ENCODE measurements at places on chromosomes 6 and 20.

- no peak for DNase-seq
Observed at GRCh38 chr6:28876710-28877109, 47.1 kb downstream of the TRIM27 start.

- DNase-seq: peak; percentile 83
Observed at GRCh38 chr6:5457983-5458683, 196.8 kb downstream of the FARS2 start.

DNA sequence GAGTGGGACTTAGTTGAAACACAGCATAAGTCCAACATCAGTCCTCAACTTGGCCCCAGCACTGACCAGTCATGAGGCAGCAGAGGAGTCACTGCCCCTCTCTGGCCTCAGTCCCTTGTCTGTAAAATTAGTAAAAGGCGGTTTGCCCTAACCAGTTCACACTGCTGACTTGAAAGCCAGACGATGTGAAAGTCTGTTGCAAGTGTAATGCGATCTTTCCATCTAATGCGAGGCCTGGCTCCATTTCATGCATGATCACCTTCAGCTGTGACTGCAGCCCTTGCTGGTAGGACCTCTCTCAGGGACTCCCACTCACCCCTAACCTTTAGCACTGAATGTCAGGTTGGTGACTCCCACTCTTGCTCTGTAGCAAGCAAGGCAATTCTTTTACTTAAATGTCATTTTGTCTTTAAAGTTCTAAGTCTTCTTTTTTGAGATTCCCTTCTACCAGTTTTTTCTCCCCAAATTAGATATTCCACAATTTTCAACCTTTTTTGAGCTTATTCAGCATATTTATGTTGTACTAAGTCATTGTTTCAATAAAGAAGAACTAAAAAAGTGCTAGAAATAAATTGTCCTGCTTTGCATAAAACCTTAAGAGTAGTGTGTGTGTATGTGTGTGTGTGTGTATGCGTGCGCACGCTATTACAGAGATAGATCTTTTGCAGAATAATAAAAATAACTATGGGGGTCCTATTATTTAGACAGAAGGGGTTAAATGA lies 245.5 kb downstream of the PACRG start:
- DNase-seq: peak; percentile 28

DNA sequence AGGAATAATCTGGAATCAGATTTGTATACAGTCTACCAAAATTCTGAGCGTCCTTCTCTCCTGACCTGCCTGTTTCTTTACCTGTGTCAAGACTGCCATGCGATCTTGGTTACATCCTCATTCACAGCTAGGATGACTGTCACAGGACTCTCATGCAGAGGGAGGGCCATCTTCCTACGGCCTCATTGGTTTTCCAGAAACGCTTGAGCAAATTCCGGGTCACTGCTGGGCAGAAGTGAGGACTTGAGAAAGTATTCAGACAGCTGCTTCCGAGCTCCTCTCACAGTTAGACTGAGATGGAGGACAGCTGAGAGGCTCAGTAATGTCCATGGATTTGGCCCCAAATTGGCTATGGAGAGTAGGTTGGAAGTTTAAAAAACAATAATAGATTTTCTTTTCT lies 94.2 kb downstream of the TFAP2C start:
- DNase-seq: no peak

DNA sequence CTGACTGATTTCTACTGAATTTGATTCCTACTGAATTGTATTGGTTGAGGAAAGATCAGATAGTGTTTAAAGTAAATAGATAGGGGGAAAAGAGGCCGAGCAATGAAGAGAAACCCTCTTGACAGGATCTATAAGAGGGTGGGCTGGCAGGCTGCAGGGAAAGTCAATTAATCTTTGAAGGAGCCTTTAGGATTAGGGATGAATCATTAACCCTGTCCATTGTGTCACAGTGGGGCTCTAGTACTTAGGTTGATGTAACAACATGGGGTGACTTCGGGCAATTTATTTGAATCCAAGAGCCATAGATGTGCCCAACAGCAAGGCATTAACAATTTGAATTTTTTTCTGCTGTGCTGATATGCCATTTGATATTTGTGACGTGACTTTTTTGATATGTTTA lies 7.5 kb downstream of the RFX6 start:
- DNase-seq: no peak

Data from femur (tissue), 1 donor.